ENCODE measurements at places on chromosomes 5 and 9.

DNA sequence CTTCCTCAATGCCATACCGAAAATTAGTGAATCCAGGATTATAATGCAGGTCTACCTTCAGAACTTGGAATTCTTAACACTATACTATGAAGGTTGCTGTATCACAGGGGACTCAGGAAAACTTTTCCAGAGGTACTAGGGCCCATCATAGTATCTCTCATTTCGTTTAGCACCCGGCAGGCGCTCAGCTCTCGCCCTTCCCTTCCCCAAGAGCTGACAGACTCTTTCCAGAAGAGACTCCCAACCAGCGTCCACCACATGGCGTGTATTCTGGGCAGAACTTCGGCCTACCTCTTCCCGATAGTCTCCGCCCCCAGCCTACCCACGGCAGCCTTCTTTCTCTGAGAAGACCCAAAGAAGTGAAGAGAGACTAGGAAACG, 271 bp downstream of the NOL8 start:
- no peak for DNase-seq

DNA sequence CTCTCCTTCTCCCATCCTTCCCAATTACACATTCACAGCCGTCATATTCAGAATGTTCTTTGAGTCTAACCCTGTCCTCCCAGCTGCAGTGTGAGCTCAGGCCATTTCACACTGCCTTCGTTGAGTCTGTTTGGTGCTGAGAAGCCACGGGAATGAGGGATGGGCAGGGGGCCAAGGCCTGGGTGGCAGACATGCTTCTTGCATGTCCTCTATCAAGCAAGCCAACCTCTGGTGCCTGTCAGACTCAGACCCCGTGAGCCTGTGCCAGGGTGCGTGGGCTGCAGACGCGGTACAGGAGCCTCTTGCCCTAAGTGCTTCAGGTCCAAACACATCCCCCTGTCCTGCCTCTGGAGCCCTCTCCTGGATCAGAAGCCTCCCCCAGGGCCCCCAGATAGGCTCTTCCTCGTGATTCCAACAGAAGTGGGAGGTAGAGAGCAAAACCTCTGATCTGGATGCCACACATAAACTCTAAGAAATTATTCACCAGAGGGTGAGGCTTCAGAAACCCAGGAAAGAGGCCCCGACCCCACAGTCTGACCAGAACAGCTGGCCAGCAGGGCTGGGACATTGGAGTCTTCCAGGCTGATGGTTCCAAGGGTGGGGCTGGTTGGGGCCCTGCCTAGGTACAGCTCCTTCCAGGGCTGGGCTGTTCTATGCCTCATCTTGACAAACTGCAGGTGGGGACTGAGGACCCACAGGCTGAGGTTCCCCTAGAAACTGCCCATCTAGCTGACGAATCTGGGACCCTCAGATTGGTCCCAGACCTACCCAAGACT, 46.7 kb upstream of the CDKN2AIPNL start:
- DNase-seq: no peak

GRCh38 chr5:126070481-126070880, 352.7 kb upstream of the GRAMD2B start:
- DNase-seq: no peak

- no peak for DNase-seq
These were observed 23.1 kb downstream of the MAP1B start for GRCh38 chr5:72130351-72130761.

- DNase-seq: no peak
These were observed 370.9 kb upstream of the PRR16 start for GRCh38 chr5:120093178-120093577.

GRCh38 chr9:71853084-71853483, 57.9 kb downstream of the ABHD17B start:
- DNase-seq: no peak

DNA sequence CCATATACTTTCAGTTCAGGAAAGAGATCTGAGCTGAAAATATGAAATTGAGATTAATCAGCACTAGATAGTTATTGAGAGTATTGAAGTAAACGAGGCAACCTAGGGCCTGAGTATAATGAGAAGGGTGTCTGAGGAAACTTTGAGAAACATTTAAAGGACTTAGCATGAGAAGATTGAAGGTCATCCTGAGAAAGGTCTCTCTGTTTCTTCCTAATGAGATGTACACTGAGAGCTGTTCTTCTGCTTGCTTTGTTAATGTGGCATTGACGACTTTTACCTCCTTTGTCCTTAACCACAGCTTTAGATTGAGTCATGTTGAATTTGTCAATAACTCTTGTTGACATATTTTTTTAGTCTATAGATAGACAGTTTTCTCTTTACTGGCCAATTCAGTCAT, 145.1 kb upstream of the ACTBL2 start:
- DNase-seq: no peak
